Cerebellar nuclear complex (tissue), 1 donor: ENCODE measurements at places on chromosomes 13 and 19.

DNA sequence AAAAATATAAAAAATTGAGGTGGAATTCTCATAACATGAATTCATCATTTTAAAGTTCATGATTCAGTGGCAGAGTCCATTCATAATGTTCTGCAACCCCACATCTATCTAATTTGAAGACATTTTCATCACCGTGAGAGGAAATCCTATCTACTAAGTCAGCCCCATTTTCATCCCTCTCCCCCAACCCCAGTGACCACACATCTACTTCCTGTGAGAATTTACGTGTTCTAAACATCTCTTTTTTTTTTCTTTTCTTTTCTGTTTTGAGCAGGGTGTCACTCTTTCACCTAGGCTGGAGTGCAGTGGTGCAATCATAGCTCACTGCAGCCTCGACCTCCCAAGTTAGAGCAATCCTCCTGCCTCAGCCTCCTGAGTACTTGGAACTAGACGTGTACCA is 17.5 kb downstream of the ATCAY start:
- no peak for DNase-seq

DNA sequence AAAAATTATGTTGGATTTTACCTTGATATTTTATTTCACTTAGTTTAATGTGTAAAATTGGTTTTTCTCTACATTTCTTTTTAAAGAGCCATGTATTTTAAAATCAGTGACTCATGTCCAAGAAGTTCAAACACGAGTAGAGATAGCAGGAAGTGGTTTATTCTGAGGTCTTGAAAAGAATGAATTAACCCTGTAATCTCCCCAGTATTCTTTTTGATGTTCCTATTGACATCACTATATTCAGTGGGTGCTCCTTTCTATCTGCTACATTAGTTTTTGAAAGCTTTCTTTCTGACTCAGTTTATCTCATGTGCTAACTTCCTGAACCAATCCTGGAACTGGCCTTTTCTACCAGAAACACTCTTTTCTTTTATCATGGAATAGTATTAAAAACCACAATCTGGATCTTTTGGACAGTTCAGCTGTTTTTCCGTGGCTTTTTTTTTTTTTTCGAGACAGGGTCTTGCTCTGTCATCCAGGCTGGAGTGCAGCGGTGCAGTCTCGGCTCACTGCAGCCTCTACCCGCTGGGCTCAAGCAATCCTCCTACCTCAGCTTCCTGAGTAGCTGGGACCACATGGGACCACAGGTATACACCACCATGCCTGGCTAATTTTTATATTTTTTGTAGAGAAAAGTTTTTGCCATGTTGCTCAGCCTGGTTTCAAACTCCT is 114.9 kb downstream of the PCCA start:
- DNase-seq = no peak

- DNase-seq = peak; percentile 55
Observed at GRCh38 chr19:47013041-47013517, 6.6 kb upstream of the NPAS1 start.

- DNase-seq = no peak
Observed at GRCh38 chr19:28530406-28531035, 682.4 kb downstream of the UQCRFS1 start.

GRCh38 chr19:33197591-33198000 is 3.5 kb downstream of the LRP3 start:
- no peak for DNase-seq

- DNase-seq = peak; percentile 91
Observed at GRCh38 chr19:18590273-18591272, 2.0 kb downstream of the REX1BD start.

GRCh38 chr13:93224535-93224934 is 2.1 kb upstream of the GPC6 start:
- no peak for DNase-seq

- DNase-seq = no peak
Observed at GRCh38 chr13:69946511-69946910, 161.1 kb upstream of the ATXN8OS start.

GRCh38 chr19:5973376-5973775 is 4.6 kb downstream of the RANBP3 start:
- no peak for DNase-seq

DNA sequence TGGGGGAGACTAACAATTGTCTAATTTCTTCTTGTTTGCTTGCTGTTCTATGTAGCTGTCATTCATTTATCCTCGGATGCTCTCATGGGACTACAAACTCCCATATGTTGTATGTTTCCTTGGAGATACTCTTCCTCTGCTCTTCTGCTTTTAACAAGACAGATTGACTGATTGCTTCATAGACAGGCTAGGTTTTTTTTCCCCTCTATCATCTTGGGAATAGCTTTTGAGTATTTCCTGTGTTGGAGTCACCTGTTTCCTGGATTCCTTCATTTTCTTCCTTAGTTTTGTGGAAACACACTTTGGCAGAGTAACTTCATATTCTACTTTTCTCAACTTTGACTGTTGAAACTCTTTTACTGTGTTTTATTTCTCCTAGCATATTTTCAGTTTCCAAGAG is 27.6 kb downstream of the EDNRB start:
- no peak for DNase-seq

DNA sequence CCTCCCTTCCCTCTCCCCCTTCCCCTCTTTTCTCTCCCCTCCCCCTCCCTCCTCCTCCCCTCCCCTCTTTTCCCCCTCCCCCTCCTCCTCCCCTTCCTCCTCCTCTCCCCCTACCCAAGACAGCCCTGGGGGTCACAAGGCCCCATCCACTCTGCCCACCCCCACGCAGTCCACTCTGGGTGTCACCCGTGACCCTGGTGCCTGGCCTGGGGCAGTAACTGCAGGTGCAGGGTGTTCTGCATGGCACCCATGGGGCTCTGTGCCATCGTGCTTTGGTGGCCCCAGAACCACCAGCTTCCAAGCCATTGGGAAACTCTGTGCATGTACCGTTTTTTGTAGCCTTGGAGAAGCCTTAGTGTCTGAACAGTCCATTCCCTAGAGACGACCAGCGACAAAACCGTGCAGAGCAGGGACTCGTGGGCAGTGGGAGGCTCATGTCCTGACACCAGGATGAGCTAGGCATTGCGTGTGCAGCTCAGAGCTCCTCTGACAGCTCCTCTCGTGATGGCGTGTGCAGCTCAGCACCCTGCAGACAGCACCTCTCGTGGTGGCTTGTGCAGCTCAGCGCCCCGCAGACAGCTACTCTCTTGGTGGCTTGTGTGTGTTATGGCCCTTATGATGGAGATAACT is 43.7 kb upstream of the F7 start:
- no peak for DNase-seq

DNA sequence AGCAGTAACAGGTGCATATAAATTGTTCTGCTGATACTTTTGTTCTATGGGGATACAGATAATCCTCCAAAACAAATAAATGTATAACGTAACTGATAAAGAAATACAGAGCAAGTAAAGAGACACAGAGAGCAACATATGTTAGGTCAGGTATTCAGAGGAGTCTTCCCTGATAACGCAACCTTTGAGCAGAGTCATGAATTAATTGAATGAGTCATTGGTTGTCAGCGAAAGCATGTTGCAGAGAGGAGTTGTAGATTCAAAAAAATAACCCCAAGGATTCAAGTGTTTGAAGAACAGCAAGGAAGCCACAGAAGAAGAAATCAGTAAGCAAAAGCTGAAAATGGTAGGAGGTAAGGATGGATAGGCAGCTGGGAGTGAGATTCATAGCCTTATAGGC is 245.2 kb downstream of the TBC1D4 start:
- no peak for DNase-seq

GRCh38 chr13:52749419-52749818 is 9.8 kb upstream of the CNMD start:
- no peak for DNase-seq

- DNase-seq = no peak
Observed at GRCh38 chr19:43820098-43820883, 6.8 kb upstream of the ZNF283 start.

DNA sequence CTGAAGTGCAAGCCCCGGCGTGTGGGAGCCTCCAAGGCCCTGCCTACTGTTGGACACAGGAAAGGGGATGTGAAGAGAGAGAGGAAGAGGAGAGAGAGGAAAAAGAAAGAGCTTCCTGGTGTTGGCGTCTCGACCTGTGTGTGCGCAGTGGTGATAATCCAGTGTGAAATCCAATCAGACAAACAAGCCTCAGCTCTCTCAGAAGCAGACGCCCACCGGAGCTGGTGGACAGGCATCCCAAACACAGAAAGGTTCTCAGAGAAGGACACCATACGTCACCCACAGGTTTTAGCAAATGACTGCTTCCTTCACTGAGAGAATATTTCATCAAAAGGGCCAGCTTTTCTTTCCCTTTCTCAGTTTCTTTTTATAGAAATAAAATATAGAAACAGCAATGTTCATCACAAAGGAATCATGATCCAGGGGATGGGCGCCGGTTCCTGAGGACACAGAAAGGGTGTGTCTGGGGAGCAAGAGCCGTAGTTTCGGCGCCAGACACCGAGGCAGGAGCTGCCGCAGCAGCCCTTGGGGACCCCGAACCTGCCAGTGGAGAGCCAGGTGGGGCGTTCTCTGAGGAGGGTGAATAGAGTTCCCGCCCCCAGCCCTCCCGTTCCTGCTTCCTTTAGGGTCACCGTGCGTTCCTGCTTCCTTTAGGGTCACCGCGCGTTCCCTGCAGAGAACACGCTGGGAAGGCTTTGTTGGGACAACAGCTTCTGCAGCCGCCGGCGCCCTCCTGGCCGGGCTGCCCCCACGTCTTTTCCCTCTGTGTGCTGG is 145.8 kb upstream of the SOX1 start:
- DNase-seq = no peak

GRCh38 chr19:5642204-5642603 is 19.3 kb downstream of the SAFB start:
- no peak for DNase-seq

- DNase-seq = no peak
Observed at GRCh38 chr13:48040896-48041295, 3.4 kb downstream of the NUDT15 start.

DNA sequence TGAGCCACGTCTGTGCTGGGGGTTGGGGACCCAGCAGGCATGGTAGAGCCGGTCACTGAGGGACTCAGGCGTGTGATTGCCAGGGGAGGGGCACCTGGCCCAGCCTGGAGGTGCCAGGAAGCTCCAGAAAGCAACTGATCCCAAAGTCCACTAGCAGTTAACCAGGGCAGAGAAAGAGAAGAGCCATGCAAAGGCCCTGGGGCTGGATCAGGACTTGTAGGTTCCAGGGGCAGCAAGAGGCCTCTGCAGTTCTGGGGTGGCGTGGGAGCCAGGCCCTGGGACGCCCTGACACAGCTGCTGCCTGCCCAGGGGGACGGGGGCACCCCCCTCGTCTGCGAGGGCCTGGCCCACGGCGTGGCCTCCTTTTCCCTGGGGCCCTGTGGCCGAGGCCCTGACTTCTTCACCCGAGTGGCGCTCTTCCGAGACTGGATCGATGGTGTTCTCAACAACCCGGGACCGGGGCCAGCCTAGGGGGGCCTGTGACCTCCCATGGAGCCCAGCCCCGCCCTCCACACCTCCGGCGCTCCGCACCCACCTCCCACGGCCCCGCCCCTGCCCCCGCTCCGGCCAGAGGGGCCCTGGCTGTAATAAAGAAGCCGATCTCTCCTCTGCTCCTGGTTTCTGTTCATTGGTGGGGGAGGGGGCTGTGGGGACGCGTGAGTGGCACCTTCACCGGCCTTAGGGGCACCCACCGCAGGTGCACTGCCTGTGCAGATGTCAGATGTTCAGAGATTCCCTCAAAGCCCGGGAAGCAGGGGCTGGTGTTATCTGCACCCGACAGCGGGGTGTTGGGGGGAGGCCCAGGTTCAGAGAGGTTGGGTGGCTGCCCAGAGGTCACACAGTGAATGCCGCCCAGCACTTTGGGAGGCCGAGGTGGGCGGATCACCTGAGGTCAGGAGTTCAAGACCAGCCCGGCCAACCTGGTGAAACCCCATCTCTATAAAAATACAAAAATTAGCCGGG is 4.1 kb downstream of the AZU1 start:
- DNase-seq = no peak

GRCh38 chr19:42455621-42456081 is 12.9 kb upstream of the CXCL17 start:
- no peak for DNase-seq

GRCh38 chr13:110448230-110448629 is 113.3 kb downstream of the RAB20 start:
- DNase-seq = no peak
